HT-29 (cell line): ENCODE measurements at places on chromosomes 2 and 18.

DNA sequence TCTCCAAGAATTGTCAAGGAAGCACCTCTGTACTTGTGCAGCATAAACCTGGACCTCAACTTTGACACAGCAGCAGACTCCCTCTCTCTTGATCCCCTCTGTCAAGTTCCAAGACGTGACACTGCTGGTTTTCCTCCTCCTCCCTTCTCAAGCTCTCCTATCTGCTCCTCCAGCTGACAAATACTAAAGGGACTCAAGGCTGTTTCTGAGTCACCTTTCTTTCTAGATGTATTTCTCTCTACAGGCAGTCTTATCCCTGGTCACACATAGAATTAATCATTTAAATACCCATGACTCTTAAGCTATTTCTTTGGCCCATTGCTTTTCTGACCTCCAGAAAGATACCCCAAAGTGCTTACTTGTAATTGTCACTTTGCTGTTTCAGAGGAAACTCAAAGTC is 53.5 kb downstream of the SEPTIN10 start:
- peak; percentile 29 for DNase-seq

DNA sequence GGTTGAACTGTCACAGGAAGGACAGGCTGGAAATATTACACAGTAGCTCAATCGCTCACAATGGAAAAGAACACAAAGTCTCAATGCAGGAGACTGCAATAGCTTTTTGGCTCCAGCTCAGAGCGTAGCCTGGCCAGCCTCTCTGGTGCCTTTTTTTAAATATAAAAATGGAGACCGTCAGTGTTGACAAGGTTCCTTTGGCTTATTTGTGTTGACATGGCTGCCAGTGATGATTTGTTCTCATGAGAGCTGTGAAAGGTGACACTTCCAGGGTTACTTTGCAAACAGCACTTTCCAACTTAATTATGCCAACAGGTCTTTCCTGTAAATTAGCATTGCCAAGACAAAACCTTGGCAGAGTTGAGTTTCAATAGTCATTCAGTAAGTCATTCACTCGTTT is 70.8 kb downstream of the KCNE4 start:
- no peak for DNase-seq

DNA sequence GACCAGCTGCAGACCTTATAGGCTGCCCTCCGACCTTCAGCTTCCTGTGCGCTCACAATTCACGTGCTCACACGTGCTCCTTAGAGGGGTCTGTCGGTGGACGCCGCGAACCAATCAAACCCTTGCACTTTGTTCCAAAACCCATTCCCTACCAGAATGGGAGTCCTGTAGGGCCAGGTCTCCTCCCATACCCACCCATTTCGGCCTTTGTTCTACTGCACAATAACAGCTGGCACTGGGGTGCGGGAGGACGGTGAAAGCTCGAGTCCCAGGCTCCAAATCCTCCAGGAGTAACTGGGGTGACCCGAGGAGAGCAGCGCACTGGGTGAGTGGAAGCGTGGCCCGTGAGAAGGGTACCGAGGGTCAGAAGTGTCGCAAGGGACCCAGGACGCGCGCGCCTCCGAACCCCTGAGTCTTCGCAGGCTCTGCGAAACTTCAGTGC is 13.0 kb downstream of the SIX3 start:
- no peak for DNase-seq

DNA sequence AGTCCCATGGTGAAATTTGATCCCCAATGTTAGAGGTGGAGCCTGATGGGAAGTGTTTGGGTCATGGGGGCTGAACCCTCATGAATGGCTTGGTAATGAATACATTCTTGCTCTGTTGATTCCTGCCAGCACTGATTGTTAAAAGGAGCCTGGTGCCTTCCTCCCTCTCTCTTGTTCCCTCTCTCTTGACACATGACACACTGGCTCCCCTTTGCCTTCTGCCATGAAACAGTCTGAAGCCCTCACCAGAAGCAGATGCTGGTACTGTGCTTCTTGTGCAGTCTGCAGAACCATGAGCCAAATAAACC is 30.6 kb upstream of the EPC2 start:
- DNase-seq, result no peak

DNA sequence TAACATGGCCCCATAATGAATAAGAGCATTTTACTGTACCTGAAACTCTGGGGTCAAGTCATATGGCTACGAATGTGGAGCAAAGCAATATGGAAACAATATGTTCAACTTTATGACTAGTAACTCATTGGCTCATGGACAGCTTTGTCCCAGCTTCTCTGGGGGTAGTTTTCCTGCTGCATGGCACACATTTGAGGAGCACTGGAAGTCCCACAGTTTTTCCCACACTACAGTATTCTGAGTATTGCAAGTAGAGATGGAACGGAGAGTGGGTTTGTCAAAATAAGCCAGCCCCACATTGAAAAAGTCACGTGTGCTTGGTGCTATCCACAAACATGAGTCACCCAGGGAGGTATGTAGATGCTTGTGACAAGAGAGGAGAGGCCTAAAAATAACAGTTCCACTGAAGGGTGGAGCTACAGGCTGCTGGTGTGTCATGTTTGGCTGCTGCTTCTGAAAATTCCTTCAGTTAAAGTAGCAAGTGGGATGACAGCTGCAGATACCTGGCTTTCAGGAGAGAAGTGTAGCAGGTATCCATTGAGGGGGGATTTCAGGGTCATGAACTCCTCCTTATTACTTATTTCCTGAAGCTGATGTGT is 48.2 kb upstream of the CTAGE1 start:
- peak; percentile 74 for DNase-seq

GRCh38 chr2:64768491-64769005 is 114.8 kb upstream of the SERTAD2 start:
- DNase-seq, result no peak

- no peak for DNase-seq
Observed at GRCh38 chr2:54404270-54404669, 51.9 kb upstream of the SPTBN1 start.

- DNase-seq, result no peak
Observed at GRCh38 chr2:204228169-204228886, 291.8 kb downstream of the ICOS start.

GRCh38 chr18:62262061-62262460 is 63.0 kb upstream of the TNFRSF11A start:
- DNase-seq, result no peak

- DNase-seq, result no peak
Observed at GRCh38 chr2:161421686-161422085, 5.6 kb downstream of the TBR1 start.

DNA sequence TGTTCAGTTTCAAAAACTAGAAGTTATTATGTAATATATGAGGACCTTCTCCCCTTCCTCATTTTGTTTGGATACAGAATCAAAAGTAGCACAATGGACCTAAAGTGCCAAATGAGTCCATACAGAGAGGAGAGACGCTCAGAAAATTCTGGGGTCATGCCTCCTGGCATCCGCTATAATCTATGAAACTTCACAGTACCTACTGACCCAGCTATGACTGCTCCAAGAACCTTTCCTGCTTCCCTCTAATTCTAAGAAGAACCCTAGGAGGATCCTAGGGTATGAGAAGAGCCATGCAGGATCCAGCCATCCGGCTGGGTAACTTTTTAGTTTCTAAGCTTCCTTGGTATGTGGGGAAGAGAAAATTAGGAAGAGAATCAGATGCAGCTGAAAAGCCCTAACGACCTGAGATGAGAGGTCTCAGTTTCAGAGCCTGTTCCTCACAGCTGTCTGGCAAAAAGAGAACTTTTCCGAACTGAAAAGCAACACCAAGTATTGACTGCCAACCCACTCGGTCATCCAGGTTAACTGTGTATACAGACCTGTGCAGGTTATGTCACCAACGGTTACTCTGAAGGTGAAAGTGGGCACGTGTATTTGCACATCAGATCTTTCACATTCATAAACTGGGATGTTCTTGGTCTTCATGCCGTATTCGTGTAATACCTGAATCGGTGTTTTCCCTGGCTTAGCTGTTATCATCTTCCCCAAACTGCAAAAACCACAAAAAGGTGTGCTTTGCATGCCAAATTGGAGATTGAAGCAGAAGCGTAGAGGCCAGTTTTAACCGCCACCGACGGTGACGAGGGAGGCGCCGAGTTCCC is 1.1 kb downstream of the PRKRA start:
- peak; percentile 74 for DNase-seq

DNA sequence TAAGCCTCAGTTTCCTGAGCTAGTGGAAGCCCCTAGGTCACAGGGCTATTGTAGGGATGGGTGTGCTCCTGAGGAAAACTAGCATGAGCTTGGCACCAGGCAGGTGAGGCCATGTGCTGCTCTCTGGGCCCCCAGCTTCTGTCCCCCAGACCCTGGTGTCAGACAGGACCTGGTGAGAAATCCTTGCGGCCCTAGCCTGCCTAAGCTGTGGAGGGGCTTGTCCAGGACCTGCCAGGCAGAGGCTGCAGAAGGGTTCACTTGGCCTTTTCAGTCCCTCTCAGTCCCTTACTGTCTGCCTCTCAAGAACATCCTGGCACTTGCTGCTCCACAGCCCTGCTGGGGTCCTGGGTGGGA is 58.4 kb downstream of the ZFP36L2 start:
- no peak for DNase-seq

DNA sequence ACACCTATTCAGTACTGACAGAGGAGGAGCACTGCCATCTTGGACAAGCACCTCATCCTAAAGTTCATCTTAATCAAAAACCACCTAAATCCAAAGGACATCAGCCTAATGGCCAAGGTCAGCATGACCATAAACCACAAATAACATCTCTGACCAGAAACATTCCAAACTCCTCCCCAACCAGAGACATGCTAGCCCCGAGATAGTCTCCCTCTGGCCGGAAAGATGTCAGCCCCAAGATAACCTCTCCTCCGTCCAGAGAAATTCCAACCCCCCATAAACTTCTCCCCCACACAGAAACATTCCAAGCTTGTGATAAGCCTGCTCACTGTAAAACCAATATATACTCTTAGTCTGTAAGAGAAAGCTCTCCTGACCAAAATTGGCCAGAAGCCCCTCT is 260.6 kb downstream of the CLIP4 start:
- no peak for DNase-seq

- DNase-seq, result peak; percentile 94
Observed at GRCh38 chr2:237512774-237513466, 25.9 kb downstream of the MLPH start.

GRCh38 chr2:126881591-126881990 is 17.1 kb upstream of the TEX51 start:
- no peak for DNase-seq

- DNase-seq, result no peak
Observed at GRCh38 chr2:140804700-140805260, 1326.0 kb downstream of the LRP1B start.

GRCh38 chr2:18599509-18600254 is 10.3 kb upstream of the NT5C1B start:
- DNase-seq, result no peak

- no peak for DNase-seq
Observed at GRCh38 chr2:230668184-230668938, 44.3 kb upstream of the CAB39 start.

GRCh38 chr18:76458522-76459311 is 36.3 kb downstream of the ZNF516 start:
- no peak for DNase-seq

GRCh38 chr2:45892425-45892745 is 240.9 kb downstream of the PRKCE start:
- DNase-seq, result no peak

- no peak for DNase-seq
Observed at GRCh38 chr2:117335967-117336366, 478.5 kb upstream of the DDX18 start.

GRCh38 chr2:120436460-120436739 is 90.5 kb downstream of the INHBB start:
- no peak for DNase-seq

DNA sequence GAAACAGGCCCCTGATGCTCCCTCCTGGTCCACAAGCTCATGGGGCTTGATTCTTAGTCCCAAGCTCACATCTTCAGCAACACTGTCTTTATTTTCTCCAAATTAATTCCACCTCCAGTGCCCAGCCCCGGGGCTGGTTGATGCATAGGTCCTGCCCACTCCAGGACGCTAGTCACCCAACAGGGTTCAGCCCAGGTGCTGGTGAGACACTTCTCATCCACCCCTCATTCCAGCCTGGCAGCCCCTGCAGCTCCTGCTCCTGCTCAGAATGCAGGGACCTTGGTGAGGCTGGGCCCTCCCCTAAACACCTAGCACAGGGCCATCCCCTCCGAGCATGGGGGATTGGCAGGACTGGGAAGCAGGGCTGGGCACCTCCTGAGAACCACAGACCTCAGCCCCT is 25.7 kb downstream of the STEAP3 start:
- DNase-seq, result no peak

DNA sequence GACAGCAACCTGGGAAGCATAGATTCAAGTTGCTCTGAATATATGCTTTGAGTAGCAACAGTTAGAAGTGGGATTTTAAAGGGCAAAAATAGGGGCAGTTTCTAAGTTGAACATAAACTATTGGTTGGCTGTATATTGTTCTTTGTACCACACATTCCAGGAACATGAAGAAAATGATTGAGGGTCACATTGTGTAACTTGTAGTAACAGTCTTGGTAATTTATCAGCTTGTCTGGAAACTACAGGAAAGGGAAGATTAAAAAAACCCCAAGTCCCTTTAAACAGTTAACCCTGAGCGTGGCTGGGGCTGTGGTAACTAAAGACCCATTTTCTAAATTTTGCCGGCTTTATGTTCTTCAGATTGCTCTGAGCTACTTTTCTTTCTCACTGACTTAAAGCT is 7.4 kb downstream of the PLEKHB2 start:
- DNase-seq, result no peak

DNA sequence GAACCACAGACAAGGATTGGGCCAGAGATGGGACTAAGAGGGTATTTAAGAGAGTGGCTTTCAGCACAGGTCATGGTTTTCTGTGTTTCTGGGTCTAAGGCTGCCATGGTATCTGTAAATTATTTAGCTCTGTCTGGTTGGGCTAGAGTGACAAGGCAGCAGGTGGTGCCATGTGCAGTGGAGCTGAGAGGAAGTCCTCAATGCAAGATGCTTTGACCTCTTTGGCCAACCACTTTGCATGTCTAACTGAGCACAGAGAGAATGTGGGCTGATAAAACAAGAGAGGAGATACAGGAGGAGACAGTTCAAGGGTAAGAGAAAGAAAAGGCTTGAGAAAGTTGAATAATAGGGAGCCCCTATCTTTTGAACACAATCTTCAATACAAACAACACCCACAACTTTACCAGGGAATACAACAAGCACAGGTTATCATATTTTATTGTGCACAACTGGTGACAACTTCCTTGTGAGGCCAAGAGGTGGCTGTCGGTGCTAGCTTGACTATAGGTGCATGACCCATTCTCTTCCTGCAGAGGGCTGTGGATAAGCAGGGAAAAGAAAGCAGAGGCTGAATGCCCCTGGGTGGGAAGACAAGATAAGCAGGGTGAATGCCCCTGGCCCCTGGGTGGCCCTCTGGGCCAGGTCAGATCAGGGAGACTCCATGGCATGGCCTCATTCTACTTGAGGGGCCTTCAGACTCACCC is 12.3 kb downstream of the FLACC1 start:
- DNase-seq, result peak; percentile 40

DNA sequence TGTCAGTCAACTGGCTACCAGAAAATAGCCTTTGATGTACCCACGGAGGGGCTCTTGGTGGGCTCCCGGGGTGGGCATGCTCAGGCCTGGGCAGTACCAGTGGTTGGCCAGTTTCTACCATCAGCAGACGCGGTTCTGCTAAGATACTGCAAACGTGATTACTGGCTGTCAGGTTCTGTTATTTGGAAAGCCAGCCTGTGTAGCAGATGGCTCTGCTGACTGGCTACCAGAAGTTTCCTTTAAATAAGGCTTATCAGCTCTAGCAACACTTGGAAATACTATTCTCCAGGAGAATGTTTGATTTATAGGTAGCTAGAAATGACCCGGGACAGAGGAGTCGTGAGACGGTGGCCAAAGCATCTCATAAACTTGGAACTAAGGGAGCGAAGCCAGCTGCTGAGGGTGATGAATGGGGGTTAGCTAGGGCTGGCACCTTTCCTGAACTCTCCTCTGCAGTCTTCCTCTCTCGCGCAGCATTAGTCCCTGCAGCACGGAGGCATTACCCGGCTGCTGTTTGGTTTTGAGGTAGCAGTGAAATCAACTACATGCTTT is 171.9 kb downstream of the AGAP1 start:
- DNase-seq, result no peak
